ENCODE measurements at places on chromosomes 3 and 15. TPM values are rescaled to one million over a fixed set of nuclear protein-coding genes. Genes with fewer than 3 reads are reported as not detected.

DNA sequence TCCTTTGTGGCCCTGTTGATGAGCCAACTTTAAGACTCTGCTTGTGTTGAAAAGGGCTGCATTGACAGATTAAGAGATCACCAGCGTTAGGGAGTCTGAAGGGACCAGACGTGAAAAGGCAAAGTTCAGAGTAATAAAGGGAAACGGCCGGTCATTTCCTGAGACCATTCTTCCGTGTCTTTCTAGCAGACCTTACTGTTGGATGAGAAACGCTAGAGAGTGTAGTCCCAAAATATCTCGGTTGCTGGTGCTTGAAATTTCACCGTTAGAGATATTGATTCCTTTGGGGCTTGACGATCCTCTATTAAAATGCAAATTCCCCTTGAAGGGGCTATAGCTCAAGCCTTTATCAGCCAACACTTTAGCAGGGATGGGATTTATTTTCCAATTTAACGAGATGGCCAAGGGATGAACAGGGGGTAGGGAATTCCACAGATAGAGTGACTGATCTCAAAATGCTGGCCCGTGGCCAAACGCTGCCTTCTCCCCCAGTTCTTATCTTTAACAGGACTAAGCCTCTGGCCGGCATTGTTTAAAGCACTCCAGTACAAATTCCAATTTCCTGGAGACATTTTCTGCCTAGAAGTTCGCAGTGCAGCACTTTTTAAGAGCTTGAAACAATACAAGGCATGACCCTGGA is 250.4 kb downstream of the TJP1 start:
- no peak for DNase-seq

DNA sequence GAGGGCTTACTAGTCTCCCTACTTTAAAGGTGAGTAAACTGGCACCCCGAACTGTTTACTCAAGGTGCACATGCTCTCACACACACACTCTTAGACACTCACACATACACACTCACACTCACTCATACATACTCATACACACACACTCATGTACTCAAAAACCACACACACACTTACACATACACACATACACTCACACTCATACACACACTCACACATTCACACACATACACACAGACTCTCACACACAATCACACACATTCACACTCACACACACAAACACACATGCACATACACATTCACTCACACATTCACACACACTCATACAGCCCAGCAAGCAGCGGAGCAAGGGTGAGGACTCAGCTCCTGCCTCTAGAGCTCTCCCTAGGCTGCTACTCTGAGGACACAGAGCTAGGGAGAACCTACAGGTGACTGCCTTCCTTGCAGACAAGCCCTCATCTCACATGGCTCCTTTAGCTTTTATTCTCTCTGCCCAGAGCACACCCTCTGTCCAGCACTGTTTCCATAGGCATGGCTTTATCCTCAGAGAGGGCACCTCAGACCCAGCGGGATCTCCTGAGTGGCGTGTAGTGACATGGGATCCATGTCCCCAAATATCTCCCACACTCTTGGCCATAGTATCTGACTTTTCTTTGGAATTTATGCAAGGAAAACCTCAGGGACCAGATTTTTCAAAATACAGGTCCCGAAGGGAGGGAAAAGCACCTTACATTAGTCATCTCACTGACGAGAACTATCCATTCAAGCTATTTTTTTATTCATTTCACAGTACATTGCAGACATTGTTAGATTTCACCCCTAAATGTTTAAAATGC is 26.2 kb upstream of the ATG7 start:
- DNase-seq, result no peak

- no peak for DNase-seq
Measured at GRCh38 chr3:182325213-182325950, 467.9 kb upstream of the ATP11B start.

DNA sequence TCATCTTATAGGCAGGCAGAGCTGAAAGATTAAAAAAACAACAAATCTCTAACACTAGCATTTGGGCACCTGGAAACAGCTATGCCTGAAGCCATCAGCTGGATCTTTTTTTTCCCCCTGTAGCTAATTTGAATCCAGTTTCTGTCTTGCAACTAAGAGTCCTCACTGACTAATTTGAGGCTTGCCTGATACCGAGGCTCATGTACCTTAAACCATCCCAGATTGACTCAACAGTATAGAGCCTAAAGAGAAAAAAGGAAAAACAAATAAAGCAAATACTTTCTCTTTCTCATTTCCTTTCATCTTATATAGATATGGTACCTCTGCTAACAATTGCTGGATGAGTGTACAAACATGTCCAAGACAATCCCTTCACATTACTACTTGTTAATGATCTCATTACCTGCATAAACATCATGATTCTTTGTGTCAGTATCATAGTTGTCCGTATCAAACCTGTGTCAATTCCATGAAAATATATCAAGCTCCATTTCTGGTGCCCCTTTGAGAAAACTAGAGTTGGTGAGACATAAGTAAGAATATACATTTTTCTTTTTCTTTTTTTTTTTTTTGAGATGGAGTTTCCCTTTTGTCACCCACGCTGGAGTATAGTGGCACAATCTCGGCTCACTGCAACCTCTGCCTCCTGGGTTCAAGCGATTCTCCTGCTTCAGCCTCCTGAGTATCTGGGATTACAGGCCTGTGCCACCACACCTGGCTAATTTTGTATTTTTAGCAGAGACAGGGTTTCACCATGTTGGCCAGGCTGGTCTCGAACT is 43.1 kb downstream of the BHLHE40 start:
- DNase-seq, result no peak

DNA sequence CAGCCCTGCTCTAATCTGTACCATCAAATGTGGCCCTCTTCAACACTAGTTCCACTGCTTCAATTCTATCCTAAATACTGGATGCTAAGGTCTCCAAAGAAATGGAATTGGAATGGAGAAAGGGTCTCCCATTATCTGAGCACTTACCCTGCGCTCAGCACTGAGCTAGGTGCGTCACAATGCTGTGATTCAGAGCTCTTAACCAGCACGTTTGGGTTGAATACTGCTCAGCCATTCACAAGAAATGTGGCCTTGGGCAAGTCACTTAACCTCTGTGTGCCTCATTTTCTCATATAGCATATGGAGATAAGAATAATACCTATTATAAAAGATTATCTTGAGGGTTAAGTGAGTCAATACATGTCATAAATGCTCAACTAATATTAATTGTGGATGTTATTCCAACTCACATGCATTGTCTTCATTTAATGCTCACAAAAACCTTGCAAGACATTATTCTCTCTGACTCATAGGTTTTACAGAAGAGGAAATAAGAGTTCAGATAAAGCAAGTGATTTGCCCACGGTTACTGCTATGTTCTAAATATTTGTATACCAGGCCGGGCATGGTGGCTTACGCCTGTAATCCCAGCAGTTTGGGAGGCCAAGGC is 27.4 kb upstream of the SRGAP3 start:
- DNase-seq, result no peak

CAMKV gene
- polyA plus RNA-seq, result not detected

DNA sequence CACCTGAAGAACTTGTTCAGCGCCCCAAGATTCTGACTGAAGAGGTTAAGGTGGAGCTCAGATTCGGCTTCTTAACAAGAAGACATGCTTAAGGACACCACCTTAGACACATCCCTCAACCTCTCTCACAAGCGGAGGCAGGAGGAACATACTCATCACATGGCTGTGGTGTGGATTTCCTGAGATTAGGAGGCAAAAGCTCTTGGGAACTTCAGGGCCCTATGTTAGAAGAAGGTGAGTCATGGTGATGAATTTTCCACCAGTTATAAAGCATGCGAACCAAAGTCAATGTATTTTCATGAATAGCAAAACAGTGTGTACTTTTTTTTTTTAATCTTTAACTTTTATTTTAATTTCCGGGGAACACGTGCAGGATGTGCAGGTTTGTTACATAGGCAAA is 212.2 kb upstream of the SUCLG2 start:
- DNase-seq, result no peak

SCG5 gene
- 0.54 TPM for polyA plus RNA-seq

- DNase-seq, result no peak
Measured at GRCh38 chr3:29466442-29466841, 185.6 kb downstream of the RBMS3 start.

DNA sequence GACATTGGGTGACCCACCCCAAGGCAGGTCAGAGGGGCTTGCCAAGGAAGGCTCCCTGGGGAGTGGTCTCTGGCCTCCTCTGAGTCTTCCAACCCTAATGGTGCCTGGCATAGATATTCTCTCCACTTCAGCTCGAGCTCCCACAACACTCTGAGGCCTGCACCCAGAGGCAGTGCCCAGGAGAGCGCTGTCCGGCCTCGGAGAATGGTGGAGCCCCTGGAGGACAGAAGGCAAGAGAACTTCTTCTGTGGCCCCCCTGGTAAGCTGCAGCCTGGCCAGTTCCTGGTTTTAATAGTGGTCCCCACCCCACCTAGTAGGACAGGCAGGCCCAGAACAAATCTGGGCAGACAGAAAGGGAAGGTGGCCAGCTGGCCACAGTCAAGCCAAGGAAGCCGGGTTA is 7.0 kb downstream of the DISP2 start:
- DNase-seq, result no peak

GRCh38 chr3:171970301-171970788 is 69.0 kb upstream of the FNDC3B start:
- DNase-seq, result no peak

ADAMTSL3 gene
- 2.6 TPM for polyA plus RNA-seq
